ENCODE measurements at places on chromosomes 3 and 15.
A peak's percentile ranks its signal among the peaks of the same experiment; 100 is the strongest.

DNA sequence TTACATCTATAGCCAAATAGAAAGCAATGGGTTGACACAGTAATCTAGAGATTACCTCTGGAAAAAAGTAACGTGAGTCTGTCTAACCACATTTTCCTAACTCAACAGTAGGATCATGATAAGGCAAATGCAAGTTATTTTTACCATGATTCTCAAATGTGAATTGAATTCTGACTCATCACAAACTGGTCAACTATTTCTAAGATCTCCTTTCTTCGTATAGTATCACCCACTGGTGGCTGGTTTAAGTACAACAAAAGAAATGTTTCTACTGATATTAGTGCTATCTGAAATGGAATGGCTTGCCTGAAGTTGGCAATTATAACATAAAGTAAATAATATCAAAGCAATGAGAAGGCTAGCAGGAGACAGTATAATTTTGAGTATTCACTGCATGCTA lies 102.2 kb downstream of the ABI3BP start:
- no peak for DNase-seq

DNA sequence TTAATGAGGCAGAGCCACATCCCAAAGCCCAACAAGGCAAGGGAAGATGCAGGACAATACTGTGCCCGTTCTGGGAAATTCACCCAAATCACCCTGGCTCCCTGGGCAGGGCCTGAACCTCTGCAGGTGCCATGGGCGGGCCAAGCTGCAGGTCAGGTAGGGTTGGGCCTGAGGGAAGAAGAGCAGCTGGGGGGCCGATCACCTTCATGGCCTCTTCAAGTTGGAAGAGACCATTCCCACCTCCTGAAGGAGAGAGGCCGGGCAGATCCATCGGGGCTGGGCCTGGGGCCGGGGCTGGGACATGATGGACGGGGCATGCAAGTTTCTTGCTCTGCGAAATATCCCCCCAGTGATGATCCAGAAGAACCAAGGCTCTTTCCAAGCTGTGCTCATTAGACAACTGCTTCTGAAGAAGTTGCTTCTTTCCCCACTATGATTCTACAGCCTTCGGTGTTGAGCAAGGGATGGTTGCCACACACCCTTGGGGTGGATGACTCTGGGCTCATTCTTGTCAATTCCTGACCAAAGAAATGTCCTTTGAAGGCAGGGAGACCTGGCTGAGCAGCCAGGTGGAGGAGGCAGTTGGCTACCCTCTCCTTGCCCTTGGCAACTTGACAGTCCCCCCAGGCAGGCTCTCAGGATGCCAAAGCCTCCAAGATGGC lies 38.2 kb downstream of the KLHL25 start:
- DNase-seq, result no peak

- no peak for DNase-seq
These were observed 229.2 kb upstream of the ST8SIA2 start for GRCh38 chr15:92164327-92165000.

GRCh38 chr15:38231436-38231835 lies 21.2 kb upstream of the SPRED1 start:
- no peak for DNase-seq

GRCh38 chr3:77562089-77562488 lies 522.2 kb downstream of the ROBO2 start:
- DNase-seq, result no peak

DNA sequence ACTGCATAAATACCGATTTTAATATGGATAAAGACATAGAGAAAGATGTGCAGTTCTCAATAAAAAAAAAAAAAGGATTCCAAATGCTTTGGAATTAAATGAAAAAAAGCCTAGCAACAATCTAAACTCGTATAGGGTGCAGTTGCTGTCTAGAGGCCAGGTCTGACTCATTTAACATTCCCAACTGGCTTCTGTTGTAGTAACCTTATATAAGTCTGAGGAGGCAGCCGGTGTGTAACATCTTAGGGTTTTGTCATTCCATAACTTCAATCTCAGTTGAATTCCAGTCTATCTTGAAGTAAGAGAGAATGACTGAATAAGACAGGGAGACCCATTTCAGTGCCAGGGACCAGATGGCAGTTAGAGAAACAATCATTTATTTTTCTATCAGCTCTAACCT lies 6.5 kb downstream of the PDCD10 start:
- DNase-seq, result no peak

- DNase-seq, result peak; percentile 22
These were observed 35.0 kb downstream of the CTSH start for GRCh38 chr15:78909791-78910228.

- no peak for DNase-seq
These were observed 39.7 kb upstream of the ZNF280D start for GRCh38 chr15:56772868-56773639.

GRCh38 chr15:83940136-83940535 lies 286.2 kb downstream of the ADAMTSL3 start:
- DNase-seq, result no peak

DNA sequence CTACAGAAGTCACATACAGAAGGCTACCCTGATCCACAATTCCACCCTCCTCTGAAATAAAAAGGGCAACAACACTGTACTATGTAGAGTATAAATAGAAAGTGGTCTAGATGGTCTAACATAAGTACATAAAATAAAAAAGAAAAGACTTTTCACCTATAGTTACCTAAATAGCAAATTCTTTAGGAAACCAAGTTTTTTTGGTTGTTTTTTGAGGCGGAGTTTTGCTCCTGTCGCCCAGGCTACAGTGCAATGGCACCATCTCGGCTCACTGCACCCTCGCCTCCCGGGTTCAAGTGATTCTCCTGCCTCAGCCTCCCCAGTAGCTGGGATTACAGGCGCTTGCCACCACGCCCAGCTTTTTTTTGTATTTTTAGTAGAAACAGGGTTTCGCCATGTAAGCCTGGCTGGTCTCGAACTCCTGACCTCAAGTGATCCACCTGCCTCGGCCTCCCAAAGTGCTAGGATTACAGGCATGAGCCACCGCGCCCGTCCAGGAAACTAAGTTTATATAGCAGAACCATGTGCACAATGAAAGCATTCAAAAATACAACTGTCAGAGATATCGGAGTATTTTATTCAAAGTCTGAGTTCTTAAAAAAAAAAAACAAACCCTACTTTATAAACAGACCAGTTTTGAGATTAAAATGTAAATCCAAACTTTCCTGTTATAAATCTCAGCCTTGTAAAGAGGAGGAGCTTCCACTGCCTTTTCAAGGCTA lies 1.7 kb downstream of the SIN3A start:
- DNase-seq, result no peak

DNA sequence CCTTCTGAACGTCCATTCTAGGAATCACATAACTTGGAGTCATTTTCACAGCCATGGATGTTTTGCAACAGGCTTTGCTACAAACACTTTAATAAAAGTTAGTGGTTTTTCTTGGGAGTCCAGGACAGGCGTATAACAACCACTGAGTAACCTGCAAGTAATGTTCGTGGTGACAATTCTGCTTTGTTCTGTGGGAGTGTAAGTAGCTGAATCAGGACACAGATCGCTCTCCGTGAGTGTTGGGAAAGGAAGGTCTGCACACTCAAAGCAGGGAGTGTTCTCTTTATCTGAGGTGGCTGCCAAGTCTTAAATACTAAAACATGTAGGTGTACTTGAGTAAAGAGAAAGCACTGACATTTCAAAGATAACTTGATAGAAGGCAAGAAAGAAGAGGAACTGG lies 7.9 kb upstream of the BNC1 start:
- no peak for DNase-seq

DNA sequence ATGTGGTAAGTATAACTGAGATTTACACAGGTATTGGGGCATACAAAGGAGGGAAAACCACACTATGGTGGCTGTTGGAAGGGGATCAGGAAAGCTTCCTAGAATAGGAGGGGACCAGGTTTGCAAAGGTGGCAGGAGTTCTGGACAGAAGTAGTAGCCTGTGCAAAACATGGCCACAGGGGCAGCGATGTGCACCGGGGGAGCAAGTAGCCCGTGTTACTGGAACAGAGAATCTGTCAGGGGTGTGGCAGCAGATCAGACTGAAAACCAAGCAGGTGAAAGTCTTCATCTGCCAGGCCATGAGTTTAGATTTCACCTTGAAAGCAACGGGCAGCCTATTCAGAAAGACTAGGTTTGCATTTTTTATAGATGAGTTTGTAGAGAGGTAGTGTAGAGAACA lies 182.3 kb upstream of the LPP start:
- DNase-seq, result no peak

- DNase-seq, result no peak
These were observed 327.3 kb upstream of the GBE1 start for GRCh38 chr3:82088749-82089148.

- DNase-seq, result no peak
These were observed 151.5 kb downstream of the LRRK1 start for GRCh38 chr15:101070502-101071273.

DNA sequence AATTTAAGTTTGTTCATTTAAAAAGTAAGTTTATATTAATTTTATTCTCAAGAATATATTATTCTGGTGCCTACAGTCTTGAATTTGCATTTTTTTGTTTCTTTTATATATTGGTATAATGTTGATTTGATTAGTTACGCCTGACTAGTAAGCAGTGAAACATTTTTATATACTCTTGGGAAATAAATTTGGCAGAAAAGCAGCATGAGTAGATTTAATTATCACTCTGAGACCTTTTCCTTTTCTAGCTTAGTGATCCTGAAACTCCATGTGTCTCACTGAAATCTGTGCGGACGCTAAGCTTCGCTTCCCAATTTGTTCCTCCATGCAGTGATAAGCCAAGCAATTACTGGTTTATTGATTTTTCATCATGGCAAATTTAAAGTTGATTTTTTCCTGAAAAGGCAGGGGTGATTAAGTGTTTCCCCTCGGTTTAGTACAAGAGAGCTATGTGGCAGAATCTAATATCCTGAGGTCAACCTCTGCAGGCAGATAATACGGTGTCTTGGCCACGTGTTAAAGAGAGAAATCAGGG lies 87.2 kb upstream of the MLF1 start:
- DNase-seq, result no peak

DNA sequence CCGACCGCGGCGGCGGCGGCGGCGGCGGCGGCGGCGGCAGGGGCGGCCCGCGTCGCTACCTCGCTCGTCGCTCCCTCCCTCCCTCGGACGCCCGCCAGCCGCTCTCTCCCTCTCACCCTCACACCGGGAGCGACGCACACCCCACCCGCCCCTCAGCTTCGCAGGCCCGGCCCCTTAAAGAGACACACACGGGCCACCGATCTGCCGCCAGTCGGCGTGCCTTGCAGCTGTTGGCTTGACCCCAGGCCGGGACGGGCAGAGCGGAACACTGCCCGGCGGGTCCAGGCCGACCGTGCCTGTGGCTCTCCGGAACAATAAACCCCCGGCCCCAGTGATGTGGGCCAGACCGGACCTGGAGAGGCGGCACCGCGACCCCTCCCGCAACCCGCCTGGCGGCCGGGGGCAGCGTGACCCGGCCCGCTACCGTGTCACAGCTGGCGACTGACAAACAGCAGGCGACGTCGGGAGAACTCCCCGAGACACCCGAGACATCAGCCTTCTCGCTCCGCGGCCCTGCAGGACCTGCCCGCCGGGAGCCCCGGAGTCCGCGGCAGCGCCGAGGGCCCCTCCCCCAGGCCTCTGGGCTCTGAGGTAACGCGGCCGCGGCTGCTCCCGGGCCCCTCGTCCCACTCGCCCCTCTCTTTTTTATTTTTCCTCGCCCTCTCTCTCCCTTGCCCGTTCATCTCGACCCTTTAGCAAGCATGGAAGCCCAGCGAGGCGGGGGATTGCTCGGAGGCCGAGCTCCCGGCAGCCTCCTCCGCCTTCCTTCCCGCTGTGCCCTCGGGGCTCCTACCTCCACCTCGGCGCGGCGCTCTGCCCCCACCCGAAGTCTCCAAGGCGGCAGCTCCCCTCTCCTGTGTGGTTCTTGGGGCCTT lies at the start of gene SETD2:
SETD2 (minus strand) TSS at position 107 of the 875 bp plus-strand sequence. CDS start 189 bp downstream, outside the sequence.
- peak; percentile 82 for DNase-seq

- no peak for DNase-seq
These were observed 9.4 kb upstream of the SMCO1 start for GRCh38 chr3:196524527-196524926.

- no peak for DNase-seq
These were observed 5.7 kb upstream of the EXOG start for GRCh38 chr3:38490281-38491030.

DNA sequence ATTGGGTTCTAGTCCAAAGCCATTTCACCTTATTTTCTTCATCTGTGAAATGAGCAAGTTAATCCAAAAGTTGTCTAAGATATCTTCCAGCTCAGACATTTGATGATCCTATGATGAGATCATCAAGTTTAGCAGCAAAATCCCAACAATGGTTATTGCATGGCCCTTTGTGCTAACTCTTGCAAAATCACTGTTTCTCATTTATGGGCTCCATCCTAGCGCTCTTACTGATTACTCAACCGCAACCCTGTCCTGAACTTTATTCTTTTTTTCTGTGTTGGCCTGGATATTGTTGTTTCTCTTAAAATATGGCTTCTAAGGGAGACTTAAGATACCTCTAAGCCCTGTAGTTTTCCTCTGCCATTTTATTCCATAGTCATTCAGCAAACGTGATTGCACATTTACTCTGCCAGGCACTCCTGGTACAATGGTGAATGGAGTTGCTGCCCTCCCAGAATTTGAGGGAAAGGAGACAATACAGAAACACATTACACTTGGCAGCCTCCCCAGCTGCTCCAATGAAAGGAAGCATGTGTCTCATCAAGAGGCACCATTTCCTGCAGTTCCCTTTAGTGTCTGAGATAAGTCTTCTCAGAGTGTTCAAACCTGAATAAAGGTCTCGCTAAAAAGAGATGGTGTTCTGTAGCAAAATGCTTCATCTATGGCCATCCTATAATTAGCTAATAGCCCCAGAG lies 4.4 kb downstream of the GXYLT2 start:
- no peak for DNase-seq

GRCh38 chr15:82911458-82911857 lies 41.1 kb downstream of the HOMER2 start:
- DNase-seq, result no peak

DNA sequence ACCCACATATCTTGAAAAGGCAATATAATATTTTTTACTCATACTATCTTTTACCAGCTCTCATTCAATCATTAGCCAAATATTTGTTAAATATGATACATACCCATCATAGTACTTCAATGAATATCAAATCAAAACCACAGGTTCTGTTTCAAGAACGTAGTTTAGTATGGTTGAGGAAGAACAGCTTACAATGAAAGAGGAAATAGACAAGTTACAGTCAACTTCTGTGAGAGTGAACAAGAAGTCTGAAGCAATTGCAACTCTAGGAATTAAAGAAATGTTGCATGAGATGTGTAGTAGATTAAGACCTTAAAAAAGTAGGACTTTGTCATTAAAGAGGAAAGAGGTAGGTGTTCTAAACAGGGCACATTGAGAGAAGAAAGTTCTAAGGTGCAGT lies 9.3 kb downstream of the BCHE start:
- no peak for DNase-seq

DNA sequence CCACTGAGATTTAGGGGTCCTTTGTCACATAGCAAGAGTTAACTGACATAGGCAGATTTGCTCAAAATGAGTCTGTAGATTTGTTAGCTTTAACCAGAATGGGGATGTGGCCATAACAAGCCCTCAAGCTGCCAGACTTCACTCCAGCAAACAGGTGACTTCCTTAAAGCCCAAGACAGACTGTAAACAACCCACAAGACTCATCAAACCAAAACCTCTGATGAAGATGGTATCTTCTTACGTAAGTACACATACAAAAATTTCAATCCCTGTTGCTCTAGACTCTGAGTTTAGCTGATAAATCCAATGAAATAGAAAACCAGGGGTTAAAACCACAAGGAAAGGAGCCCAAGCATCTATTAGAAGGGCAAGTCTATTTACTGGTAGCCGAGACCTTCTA lies 18.2 kb upstream of the ZBTB20 start:
- DNase-seq, result no peak
